ENCODE measurements at places on chromosomes 5 and 9. TPM values are rescaled to one million over a fixed set of nuclear protein-coding genes. Genes with fewer than 3 reads are reported as not detected.

GRCh38 chr9:93132287-93132927 lies 1.6 kb downstream of the NINJ1 start:
- peak overlapping the region; percentile 95 for H3K27ac ChIP-seq
- H3K4me1 ChIP-seq = peaks cover 35% of the 10 kb centered on the region
- no peaks in the 10 kb centered on the region for H3K36me3 ChIP-seq
- no peak for DNase-seq

GRCh38 chr9:4328723-4329122 lies 28.9 kb upstream of the GLIS3 start:
- H3K4me1 ChIP-seq = peaks cover 5% of the 10 kb centered on the region
- no peak overlapping the region for H3K4me3 ChIP-seq
- H3K27ac ChIP-seq = no peak overlapping the region
- H3K36me3 ChIP-seq = no peaks in the 10 kb centered on the region

Gene TXNDC8
- not detected for polyA plus RNA-seq

DNA sequence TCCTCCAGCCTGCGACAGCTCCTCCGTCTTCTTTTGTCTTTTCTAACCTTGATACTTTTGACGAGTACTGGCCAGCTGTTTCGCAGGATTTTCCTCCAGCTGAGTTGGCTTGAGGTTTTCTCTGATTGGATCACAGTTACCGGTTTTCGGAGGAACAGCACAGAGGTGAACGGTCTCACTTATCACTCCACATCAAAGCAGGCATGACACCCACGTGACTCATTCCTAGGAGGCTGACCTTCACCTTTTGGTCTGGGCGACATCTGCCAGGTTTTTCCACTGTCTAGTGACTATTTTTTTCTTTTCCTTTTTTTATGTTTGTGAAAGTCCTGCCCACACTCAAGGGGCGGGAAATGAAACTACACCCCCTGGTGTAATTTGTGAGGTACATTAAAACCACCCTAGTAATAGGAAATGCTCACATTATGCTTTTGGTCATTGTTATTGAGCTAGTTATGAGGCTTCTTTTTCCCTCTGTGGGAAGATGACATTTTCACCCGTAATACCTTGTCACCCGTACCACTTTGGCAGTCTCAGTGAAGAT lies 319.2 kb downstream of the GADD45G start:
- peak overlapping the region; percentile 52 for H3K27ac ChIP-seq
- peaks cover 8% of the 10 kb centered on the region for H3K4me1 ChIP-seq
- no peaks in the 10 kb centered on the region for H3K27me3 ChIP-seq
- H3K36me3 ChIP-seq = no peaks in the 10 kb centered on the region
- no peak for DNase-seq
- no peak overlapping the region for H3K4me3 ChIP-seq

Gene CFAP157
- 0.22 TPM for polyA plus RNA-seq

- no peak for DNase-seq
- no peak overlapping the region for H3K4me3 ChIP-seq
- peaks cover 41% of the 10 kb centered on the region for H3K4me1 ChIP-seq
Observed at GRCh38 chr5:88144219-88145001, 124.2 kb downstream of the TMEM161B start.

DNA sequence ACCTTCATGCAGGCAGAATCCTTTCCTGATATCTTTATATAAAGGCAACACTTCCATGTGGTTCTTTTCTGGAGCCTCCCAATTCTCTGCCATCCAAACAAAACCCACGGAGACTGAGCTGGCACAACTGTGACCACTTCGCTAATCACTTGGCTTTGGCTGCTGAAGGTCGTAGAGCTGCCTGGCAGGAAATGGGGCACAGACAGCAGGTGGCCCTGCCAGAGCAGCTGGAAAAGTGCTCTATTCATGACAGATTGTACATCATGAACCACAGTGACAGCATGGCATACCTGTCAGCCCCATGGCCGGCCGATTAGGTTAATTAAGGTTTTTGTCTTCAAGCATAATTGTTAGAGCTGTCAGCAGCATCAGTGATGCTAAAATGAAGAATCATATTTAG lies 141.9 kb upstream of the ANKRD55 start:
- DNase-seq = no peak
- no peaks in the 10 kb centered on the region for H3K27me3 ChIP-seq
- H3K4me1 ChIP-seq = no peaks in the 10 kb centered on the region
- no peaks in the 10 kb centered on the region for H3K36me3 ChIP-seq

DNA sequence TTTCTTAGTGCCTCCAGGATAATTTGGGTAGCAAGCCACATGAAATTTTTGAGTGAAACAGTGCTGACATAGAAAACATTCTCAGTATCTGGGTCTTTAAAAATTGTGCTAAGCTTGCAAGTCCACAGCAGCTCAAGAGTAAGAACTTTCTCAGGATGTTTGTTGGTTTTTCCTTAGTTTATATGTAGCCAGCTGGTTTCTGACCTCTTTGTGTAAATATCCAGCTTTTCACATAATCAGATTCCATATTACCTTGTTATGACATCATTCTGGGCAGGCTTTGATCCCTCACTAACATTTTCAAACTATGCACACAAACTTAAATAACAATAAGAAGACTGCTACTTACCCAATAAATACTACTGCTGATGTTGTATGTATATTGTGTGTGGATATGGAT lies 82.9 kb upstream of the VCAN start:
- no peaks in the 10 kb centered on the region for H3K36me3 ChIP-seq
- no peak overlapping the region for H3K4me3 ChIP-seq
- no peak overlapping the region for H3K27ac ChIP-seq
- no peaks in the 10 kb centered on the region for H3K27me3 ChIP-seq

DNA sequence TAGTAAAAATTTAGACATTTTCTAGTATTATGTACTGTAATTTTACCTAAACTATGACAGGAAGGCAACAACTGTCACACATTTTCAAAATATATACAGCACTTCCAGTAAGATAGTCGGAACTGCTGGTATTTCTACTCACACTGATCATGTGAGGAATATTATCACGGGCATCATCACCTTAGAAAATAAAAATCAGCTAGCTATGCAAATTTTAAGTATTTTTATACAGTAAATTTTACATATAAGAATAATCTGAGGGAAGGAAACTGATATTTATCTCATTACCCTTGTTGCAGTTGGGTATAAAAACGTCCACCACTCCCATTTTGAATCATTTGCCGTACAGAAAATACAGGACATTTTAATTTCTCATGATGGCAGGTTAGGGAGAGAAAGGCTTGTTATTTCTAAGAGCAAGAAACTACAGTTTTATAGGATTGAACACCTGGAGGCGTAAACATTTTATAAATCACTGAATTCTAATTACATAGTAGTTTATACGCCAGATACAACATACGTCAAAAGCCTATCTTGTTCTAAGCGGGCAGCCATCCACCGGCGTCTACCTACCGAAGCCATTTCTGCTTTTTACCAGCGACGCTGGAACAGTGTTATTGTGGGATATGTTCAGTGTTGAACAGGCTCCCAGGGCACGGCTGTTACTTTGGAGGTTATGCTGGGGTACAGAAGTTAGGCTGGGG lies 729 bp upstream of the TNPO1 start:
- H3K4me3 ChIP-seq = peak overlapping the region; percentile 71
- H3K4me1 ChIP-seq = no peaks in the 10 kb centered on the region
- peak overlapping the region; percentile 91 for H3K27ac ChIP-seq
- DNase-seq = no peak
- no peaks in the 10 kb centered on the region for H3K36me3 ChIP-seq

Gene NAIP
- 4.7 TPM for polyA plus RNA-seq

Gene PTGDS
- 7.4 TPM for polyA plus RNA-seq

GRCh38 chr5:177306674-177307543 lies 3.3 kb downstream of the PRELID1 start:
- peak overlapping the region; percentile 40 for H3K27ac ChIP-seq
- no peak overlapping the region for H3K4me3 ChIP-seq
- no peaks in the 10 kb centered on the region for H3K27me3 ChIP-seq
- peaks cover 6% of the 10 kb centered on the region for H3K36me3 ChIP-seq
- DNase-seq = no peak

GRCh38 chr5:52989025-52989780 lies at the start of gene ITGA2:
Gene ITGA2, plus strand, starts transcription at chr5:52989352. Its CDS starts 117 bp downstream, at chr5:52989469.
- no peak within 1 kb of the TSS for H3K27ac ChIP-seq
- peak; percentile 37 for DNase-seq
- no peaks in the 10 kb centered on the region for H3K36me3 ChIP-seq
- peaks cover 4% of the 10 kb centered on the region for H3K27me3 ChIP-seq
- H3K4me3 ChIP-seq = peak within 1 kb of the TSS; percentile 67

Gene GARNL3
- polyA plus RNA-seq = 5.9 TPM

GRCh38 chr5:104733063-104733669 lies 1170.6 kb upstream of the NUDT12 start:
- no peak overlapping the region for H3K4me3 ChIP-seq
- no peaks in the 10 kb centered on the region for H3K27me3 ChIP-seq
- no peak for DNase-seq
- H3K36me3 ChIP-seq = no peaks in the 10 kb centered on the region

- no peaks in the 10 kb centered on the region for H3K4me1 ChIP-seq
- no peak overlapping the region for H3K4me3 ChIP-seq
- no peak for DNase-seq
- H3K27ac ChIP-seq = no peak overlapping the region
- H3K36me3 ChIP-seq = no peaks in the 10 kb centered on the region
Observed at GRCh38 chr9:38372762-38373619, 19.5 kb upstream of the ALDH1B1 start.

DNA sequence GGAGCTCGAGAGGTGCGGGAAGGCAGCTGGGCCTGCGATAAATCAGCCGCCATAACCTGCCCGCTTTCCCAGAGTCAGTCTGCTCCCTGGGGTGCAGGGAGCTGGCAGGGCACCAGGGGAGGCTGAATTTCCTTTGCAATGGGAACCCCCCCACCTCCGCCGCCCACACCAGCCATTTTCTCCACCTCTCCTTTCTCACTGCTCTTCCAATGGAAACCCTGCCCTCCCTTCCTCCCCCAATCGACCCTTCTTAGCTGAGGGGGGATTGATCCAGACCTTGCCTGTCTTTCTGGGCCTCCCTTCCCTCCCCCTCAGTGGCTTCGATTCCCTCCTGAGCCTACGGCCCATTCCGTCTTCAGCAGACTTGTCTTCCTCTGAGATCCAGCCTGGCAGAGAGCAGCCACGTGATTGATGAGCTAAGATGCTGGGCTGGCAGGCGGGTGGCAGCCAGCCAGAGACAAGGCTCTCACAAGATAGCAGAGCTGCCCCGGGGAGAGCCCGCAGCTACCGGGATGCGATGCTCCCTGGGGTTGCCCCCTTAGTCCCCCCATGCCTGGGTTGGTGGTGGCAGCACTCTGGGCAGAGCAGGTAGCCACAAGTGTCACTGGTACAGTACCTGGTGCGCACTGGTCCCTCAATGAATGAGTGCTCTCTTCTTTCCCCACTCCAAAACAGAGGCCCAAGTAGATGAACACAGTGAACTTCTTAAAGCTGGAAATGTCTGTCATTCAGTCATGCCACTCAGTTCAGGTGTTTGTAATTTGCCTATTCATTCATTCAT lies 53.7 kb upstream of the FABP6 start:
- H3K4me3 ChIP-seq = no peak overlapping the region
- H3K4me1 ChIP-seq = no peaks in the 10 kb centered on the region
- no peak overlapping the region for H3K27ac ChIP-seq
- H3K36me3 ChIP-seq = no peaks in the 10 kb centered on the region
- no peaks in the 10 kb centered on the region for H3K27me3 ChIP-seq

Gene TAF11L6
- polyA plus RNA-seq = not detected

Gene IL6ST
- polyA plus RNA-seq = 51.3 TPM

DNA sequence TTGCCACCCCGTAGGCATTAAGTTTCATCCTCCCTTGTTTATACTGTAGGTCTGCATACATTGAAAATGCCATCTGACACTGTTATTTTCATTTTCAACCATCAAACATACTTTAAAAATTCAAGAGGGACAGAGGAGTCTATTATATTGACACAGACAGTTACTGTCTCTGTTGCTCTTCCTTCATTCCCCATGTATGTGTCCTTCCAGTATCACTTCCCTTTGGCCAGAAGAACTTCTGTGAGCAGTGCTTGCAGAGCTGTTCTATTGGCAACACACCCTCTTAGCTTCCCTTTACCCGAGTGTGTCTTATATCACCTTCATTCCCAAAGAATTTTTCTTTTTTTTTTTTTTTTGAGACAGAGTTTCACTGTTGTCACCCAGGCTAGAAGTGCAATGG lies 42.8 kb downstream of the RASGEF1C start:
- H3K27me3 ChIP-seq = no peaks in the 10 kb centered on the region
- DNase-seq = no peak
- no peak overlapping the region for H3K27ac ChIP-seq
- no peak overlapping the region for H3K4me3 ChIP-seq
- no peaks in the 10 kb centered on the region for H3K4me1 ChIP-seq
- H3K36me3 ChIP-seq = no peaks in the 10 kb centered on the region

DNA sequence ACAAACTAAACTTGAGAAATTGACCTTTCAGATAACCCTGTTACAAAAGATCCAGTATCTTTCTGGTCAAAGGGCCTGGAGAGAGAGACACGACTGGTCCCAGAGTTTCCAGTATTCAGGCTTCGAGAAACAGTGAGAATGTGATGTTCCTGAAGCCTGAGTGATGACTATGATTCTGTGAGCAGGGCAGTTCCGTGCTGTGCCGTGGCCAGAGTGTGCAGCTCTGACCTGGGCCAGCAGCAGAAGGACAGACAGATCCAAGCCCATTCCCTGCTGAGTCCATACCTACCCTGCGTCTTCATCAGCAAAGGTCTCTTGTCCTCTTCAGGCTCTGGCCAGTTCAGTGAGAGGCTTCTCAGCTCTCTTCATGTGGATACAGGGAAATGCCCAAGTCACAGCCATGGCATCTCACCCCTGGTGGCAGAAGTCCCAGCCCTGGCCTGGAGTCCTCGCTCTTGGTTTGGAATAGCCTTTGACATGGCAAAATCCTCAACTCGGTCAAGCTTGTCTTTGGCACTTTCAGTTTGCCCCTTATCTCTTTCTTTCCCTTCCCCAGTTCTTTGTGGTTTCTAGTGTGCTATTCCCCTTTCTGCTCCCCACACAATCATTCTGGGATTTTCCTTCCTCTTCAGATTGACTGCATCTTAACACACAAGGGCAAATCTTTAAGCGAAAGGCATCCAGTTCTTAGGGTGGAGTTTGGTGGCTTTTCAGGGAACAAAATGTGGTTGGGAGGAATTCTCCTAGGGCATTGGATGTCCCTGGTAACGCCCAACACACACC lies 107.7 kb downstream of the LIFR start:
- no peaks in the 10 kb centered on the region for H3K36me3 ChIP-seq

Gene TMC1
- not detected for polyA plus RNA-seq

GRCh38 chr5:1096838-1097237 lies 15.0 kb downstream of the SLC12A7 start:
- DNase-seq = no peak
- H3K27me3 ChIP-seq = no peaks in the 10 kb centered on the region
- peaks cover 21% of the 10 kb centered on the region for H3K4me1 ChIP-seq
- H3K4me3 ChIP-seq = no peak overlapping the region
- H3K36me3 ChIP-seq = peaks cover 5% of the 10 kb centered on the region

Gene FSTL4
- polyA plus RNA-seq = 0.18 TPM

Gene UBQLN1
- polyA plus RNA-seq = 42.7 TPM

- no peaks in the 10 kb centered on the region for H3K27me3 ChIP-seq
- no peak for DNase-seq
- no peaks in the 10 kb centered on the region for H3K4me1 ChIP-seq
- no peaks in the 10 kb centered on the region for H3K36me3 ChIP-seq
- no peak overlapping the region for H3K27ac ChIP-seq
Observed at GRCh38 chr5:73998489-73998888, 372.5 kb downstream of the ARHGEF28 start.

Gene PCDHGA3
- polyA plus RNA-seq = 0.32 TPM

Data from liver (tissue), 10 donors.